ENCODE measurements at places on chromosomes 1 and 21. TPM values are rescaled to one million over a fixed set of nuclear protein-coding genes. Genes with fewer than 3 reads are reported as not detected.

Gene FAM177B
- polyA plus RNA-seq: not detected

GRCh38 chr1:183876309-183876708 lies 71.4 kb downstream of the RGL1 start:
- no peak for DNase-seq

DNA sequence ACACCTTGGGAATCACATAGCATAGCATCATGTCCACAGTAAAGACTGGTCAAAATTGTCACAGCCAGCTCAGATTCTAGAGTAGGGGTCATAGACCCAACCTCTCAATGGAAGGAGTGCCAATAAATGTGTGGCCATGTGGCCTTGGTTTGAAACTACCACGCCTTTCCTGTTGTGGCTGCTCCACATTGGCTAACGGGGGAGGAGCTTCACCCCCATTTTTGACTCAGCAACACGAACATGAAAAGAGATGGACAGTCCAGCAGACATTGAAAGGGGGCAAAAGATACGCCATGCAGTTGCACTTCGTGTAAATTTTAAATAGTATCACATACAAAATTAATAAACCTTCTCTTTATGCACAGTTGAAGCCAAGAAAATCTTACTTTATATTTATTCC lies 78.4 kb upstream of the HIVEP3 start:
- no peak for DNase-seq

GRCh38 chr1:36522461-36523229 lies 39.9 kb upstream of the CSF3R start:
- DNase-seq: no peak

Gene TMEM269
- 0.06 TPM for polyA plus RNA-seq
